Activated naive CD4-positive, alpha-beta T cell treated with anti-CD3 and anti-CD28 coated beads, Interleukin-2, amount 10 ng/mL, durations not matched to agents 7 days and 5 days (primary cell): ENCODE measurements at places on chromosomes 5 and 9.

- H3K27ac ChIP-seq, result no peak overlapping the region
- H3K4me1 ChIP-seq, result no peaks in the 10 kb centered on the region
- no peak for DNase-seq
- no peaks in the 10 kb centered on the region for H3K36me3 ChIP-seq
- no peaks in the 10 kb centered on the region for H3K27me3 ChIP-seq
- H3K4me3 ChIP-seq, result no peak overlapping the region
Measured at GRCh38 chr9:112533660-112534059, 47.0 kb downstream of the KIAA1958 start.

DNA sequence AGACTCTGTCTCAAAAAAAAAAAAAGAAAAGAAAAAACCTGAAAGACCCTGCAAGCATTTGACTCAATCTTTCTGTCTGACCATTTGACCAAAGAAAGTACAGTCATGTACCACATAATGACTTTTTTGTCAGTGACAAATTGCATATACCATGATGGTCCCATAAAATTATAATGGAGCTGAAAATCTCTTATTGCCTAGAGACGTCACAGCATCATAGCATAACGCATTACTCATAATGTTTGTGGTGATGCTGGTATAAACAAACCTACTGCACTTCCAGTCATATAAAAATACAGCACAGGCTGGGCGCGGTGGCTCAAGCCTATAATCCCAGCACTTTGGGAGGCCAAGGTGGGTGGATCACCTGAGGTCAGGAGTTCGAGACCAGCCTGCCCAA lies 10.5 kb downstream of the ECM2 start:
- H3K4me1 ChIP-seq, result no peaks in the 10 kb centered on the region
- no peak overlapping the region for H3K4me3 ChIP-seq
- no peaks in the 10 kb centered on the region for H3K27me3 ChIP-seq
- no peaks in the 10 kb centered on the region for H3K36me3 ChIP-seq
- no peak for DNase-seq
- no peak overlapping the region for H3K27ac ChIP-seq

- no peaks in the 10 kb centered on the region for H3K4me1 ChIP-seq
- no peaks in the 10 kb centered on the region for H3K27me3 ChIP-seq
- no peak overlapping the region for H3K27ac ChIP-seq
- H3K4me3 ChIP-seq, result no peak overlapping the region
- DNase-seq, result no peak
- H3K36me3 ChIP-seq, result peaks cover 23% of the 10 kb centered on the region
Measured at GRCh38 chr5:109748546-109748945, 58.8 kb downstream of the MAN2A1 start.

- H3K27me3 ChIP-seq, result no peaks in the 10 kb centered on the region
- DNase-seq, result no peak
- no peak overlapping the region for H3K4me3 ChIP-seq
Measured at GRCh38 chr5:62828742-62829603, 250.4 kb downstream of the LRRC70 start.

DNA sequence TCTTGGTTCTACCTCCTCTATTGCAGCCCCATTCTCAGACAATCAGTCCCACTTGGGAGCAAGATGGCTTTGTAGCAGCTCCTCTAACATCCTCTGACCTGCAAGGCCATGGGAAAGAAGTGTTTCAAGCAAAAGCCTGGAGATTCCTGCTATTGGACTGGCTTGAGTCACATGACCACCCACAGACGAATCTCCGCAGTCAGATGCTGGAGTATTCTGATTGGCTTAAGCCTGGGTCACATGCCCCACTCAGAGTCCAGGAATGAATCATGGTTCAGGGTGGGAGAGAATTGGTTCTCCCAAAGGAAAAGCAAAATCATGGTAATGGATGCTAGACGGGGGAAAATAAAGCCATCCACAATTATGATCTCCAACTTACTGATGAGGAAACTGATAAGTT lies 22.6 kb upstream of the LMX1B start:
- H3K27me3 ChIP-seq, result peaks cover 69% of the 10 kb centered on the region
- H3K4me1 ChIP-seq, result no peaks in the 10 kb centered on the region
- H3K4me3 ChIP-seq, result no peak overlapping the region
- no peaks in the 10 kb centered on the region for H3K36me3 ChIP-seq
- H3K27ac ChIP-seq, result no peak overlapping the region
- no peak for DNase-seq

GRCh38 chr9:126674365-126675146 lies 60.8 kb downstream of the LMX1B start:
- no peak overlapping the region for H3K4me3 ChIP-seq
- no peak overlapping the region for H3K27ac ChIP-seq
- peaks cover 2% of the 10 kb centered on the region for H3K4me1 ChIP-seq
- no peaks in the 10 kb centered on the region for H3K36me3 ChIP-seq

GRCh38 chr9:77987880-77988525 lies 43.6 kb downstream of the GNAQ start:
- peaks cover 21% of the 10 kb centered on the region for H3K36me3 ChIP-seq
- DNase-seq, result no peak
- no peaks in the 10 kb centered on the region for H3K27me3 ChIP-seq
- no peak overlapping the region for H3K4me3 ChIP-seq

GRCh38 chr5:119330367-119331183 lies 25.2 kb upstream of the TNFAIP8 start:
- H3K4me3 ChIP-seq, result peak overlapping the region; percentile 52
- H3K36me3 ChIP-seq, result peaks cover 51% of the 10 kb centered on the region
- H3K27ac ChIP-seq, result peak overlapping the region; percentile 95

DNA sequence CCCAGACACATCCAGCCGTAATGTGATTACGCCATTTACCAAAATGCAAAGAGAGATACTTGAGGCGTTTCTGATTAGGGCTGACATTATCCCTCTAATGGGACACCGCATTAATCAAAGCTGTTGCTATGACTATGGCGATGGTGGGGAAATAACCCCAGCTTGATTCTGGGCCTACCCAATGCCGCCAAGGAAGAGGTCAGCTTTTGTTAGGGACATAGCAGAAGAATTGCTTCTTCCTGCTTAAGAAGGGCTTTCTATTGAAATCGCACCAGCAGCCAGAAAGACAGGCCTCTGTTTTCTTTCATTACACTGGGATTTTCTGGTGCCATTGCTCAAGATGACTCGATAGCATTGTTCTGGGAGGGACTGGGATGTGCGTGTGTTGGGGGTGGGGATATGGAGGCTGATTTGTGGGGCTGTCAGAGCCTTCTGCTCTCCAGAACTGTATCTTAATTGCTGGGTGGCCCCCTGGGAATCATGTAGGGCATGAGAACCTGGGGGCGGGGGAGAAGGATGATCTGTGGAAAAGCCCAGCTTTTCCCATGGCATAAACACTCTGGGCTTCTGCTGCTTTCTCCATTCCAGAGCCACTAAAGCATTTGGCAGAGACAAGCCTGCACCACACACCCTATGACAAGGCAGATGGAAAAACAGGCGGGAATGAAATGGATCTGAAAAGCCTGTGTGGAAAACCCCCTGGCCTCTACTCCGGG lies 106.5 kb upstream of the RAD23B start:
- H3K27ac ChIP-seq, result no peak overlapping the region
- no peaks in the 10 kb centered on the region for H3K36me3 ChIP-seq
- H3K27me3 ChIP-seq, result peaks cover 3% of the 10 kb centered on the region
- H3K4me3 ChIP-seq, result no peak overlapping the region

DNA sequence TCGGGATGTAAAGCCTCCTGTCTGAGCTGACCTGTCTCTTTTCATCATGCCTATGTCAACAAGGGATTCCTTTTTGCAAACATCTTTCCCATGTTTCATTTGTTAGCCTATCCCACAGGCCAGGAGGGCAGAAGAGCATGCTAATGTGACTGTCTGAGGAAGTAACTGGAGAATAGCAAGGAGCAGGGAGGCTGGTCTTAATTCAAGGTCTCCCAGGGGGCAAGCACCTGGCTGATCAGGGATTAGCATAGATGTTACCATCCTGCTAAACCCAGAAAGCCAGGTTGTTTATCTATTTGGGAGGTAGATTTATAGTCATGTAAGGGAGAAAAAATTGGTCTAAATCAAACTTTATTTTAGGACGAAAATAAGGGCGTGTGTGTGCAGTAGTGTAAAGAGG lies 36.7 kb upstream of the MAP1B start:
- H3K4me1 ChIP-seq, result no peaks in the 10 kb centered on the region
- peaks cover 5% of the 10 kb centered on the region for H3K27me3 ChIP-seq
- no peaks in the 10 kb centered on the region for H3K36me3 ChIP-seq
- DNase-seq, result no peak
- H3K4me3 ChIP-seq, result no peak overlapping the region

DNA sequence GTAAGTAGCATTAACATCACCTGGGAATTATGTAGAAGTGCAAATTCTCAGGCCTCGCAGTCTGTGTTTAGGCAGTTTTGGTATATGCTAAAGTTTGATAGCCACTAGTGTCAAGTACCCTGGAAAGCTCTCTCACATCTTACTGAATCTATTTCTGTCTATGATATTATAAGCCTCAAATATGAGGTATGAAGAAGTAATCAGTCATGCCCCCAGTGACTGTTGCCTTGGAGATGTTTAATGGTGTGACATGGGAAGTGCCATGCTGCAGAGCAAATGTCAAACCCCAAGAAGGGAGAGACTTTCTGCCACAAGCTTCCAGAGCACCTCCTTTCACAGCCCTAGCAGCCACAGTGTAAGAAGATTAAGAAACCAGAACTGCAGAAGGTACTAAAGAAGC lies 9.8 kb upstream of the PDE8B start:
- DNase-seq, result no peak
- peaks cover 16% of the 10 kb centered on the region for H3K27me3 ChIP-seq
- H3K27ac ChIP-seq, result no peak overlapping the region
- no peaks in the 10 kb centered on the region for H3K36me3 ChIP-seq
- H3K4me1 ChIP-seq, result peaks cover 2% of the 10 kb centered on the region
- H3K4me3 ChIP-seq, result no peak overlapping the region

- H3K27ac ChIP-seq, result no peak overlapping the region
- H3K36me3 ChIP-seq, result no peaks in the 10 kb centered on the region
- peaks cover 13% of the 10 kb centered on the region for H3K27me3 ChIP-seq
- DNase-seq, result no peak
- H3K4me3 ChIP-seq, result no peak overlapping the region
Measured at GRCh38 chr5:134046801-134047686, 42.3 kb upstream of the VDAC1 start.

GRCh38 chr9:80932947-80933780 lies 756.2 kb downstream of the TLE1 start:
- no peak overlapping the region for H3K4me3 ChIP-seq
- no peaks in the 10 kb centered on the region for H3K27me3 ChIP-seq
- no peak overlapping the region for H3K27ac ChIP-seq

DNA sequence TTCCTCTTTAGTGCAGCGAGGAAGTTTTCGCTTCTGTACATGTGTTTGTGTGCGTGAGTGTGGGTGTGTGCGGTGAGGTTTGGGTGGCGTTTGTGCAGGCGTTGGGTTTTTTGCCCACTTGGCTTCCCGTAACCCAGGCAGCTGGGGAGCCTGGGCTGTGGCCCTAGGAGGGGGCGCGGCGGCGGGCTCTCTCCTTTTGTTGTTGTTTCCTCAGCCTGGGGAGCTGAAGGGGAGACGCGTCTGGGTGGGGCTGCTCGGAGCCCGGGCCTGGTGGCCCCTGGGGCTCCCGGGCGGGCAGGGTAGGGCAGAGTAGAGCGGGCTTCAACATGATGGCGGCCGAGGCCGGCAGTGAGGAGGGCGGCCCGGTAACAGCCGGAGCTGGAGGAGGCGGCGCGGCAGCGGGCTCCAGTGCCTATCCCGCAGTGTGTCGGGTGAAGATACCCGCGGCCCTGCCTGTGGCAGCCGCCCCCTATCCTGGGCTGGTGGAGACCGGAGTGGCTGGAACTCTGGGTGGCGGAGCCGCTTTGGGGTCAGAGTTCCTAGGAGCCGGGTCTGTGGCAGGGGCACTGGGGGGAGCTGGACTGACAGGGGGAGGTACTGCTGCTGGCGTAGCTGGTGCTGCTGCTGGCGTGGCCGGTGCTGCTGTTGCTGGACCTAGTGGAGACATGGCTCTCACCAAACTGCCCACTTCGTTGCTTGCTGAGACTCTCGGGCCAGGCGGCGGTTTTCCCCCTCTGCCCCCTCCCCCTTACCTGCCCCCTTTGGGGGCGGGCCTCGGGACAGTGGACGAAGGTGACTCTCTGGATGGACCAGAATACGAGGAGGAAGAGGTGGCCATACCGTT lies 665 bp downstream of the RASA1 start:
- peak overlapping the region; percentile 87 for H3K27ac ChIP-seq
- DNase-seq, result peak; percentile 82
- peak overlapping the region; percentile 97 for H3K4me3 ChIP-seq
- peaks cover 8% of the 10 kb centered on the region for H3K36me3 ChIP-seq
- peaks cover 11% of the 10 kb centered on the region for H3K27me3 ChIP-seq

DNA sequence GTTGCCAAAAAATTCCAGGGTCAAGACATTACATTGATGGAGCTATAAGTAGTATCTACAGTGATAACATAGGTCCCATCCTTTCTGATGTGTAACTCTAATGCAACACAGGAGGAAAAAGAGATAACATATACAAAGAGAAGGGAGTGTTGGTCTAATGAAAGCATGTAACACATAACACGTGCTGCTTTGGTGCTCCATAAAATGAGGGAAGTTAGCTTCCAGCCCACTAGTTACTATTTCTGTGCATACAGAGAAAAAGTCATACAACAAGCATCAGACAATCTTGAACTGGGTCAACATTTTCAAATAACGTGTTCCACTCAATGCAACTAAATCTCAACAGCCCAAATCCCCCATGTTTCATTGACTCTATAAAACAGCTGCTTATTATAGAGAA lies 11.7 kb downstream of the MLLT3 start:
- peaks cover 42% of the 10 kb centered on the region for H3K36me3 ChIP-seq
- H3K27ac ChIP-seq, result no peak overlapping the region
- H3K27me3 ChIP-seq, result no peaks in the 10 kb centered on the region
- H3K4me3 ChIP-seq, result no peak overlapping the region
- no peak for DNase-seq
- peaks cover 72% of the 10 kb centered on the region for H3K4me1 ChIP-seq

DNA sequence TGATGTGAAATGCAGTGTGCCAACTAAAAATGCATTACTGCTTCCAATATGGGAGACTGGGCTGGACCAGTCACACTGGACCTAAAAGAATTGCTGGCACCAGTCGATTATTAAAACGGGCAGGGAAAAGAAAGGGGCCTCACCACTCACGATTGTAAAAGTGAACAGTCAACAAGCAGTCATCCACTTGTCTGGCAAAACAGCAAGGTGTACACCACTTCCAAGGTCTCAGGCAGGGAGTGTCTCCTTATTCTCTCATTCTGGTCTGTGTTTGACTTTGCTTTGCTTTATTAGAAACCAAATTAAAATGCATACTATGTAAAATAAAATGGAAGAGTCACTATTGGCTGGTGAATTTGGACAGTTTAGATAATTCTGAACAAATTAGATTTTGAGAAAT lies 57.8 kb upstream of the TRPM3 start:
- H3K4me3 ChIP-seq, result no peak overlapping the region
- no peaks in the 10 kb centered on the region for H3K36me3 ChIP-seq
- no peaks in the 10 kb centered on the region for H3K27me3 ChIP-seq
- H3K4me1 ChIP-seq, result no peaks in the 10 kb centered on the region
- no peak for DNase-seq

- no peaks in the 10 kb centered on the region for H3K4me1 ChIP-seq
- no peak for DNase-seq
- H3K36me3 ChIP-seq, result no peaks in the 10 kb centered on the region
- no peaks in the 10 kb centered on the region for H3K27me3 ChIP-seq
Measured at GRCh38 chr5:57906671-57907070, 424.1 kb upstream of the ACTBL2 start.

- H3K27ac ChIP-seq, result peak overlapping the region; percentile 91
- H3K27me3 ChIP-seq, result no peaks in the 10 kb centered on the region
- peaks cover 11% of the 10 kb centered on the region for H3K36me3 ChIP-seq
- H3K4me1 ChIP-seq, result peaks cover 79% of the 10 kb centered on the region
Measured at GRCh38 chr9:133122605-133122934, 1.5 kb upstream of the RALGDS start.

- no peak overlapping the region for H3K27ac ChIP-seq
- no peak overlapping the region for H3K4me3 ChIP-seq
- no peak for DNase-seq
Measured at GRCh38 chr5:120555345-120555744, 91.2 kb downstream of the PRR16 start.

- H3K27me3 ChIP-seq, result peaks cover 41% of the 10 kb centered on the region
- DNase-seq, result no peak
- H3K27ac ChIP-seq, result no peak overlapping the region
- no peaks in the 10 kb centered on the region for H3K4me1 ChIP-seq
- no peaks in the 10 kb centered on the region for H3K36me3 ChIP-seq
Measured at GRCh38 chr5:142206801-142207200, 98.2 kb downstream of the NDFIP1 start.
